ENCODE measurements at places on chromosomes 7 and 10. TPM values are rescaled to one million over a fixed set of nuclear protein-coding genes. Genes with fewer than 3 reads are reported as not detected.

- no peak for DNase-seq
These were observed 29.1 kb upstream of the CABCOCO1 start for GRCh38 chr10:61633665-61634064.

- no peak for DNase-seq
These were observed 97.4 kb upstream of the PIK3CG start for GRCh38 chr7:106767498-106768323.

GGCT gene
- total RNA-seq, result 19.9 TPM

- DNase-seq, result peak; percentile 92
These were observed 5.0 kb upstream of the ANKRD61 start for GRCh38 chr7:6026011-6026819.

DNAJC12 gene
- total RNA-seq, result 2.7 TPM

- no peak for DNase-seq
These were observed 101.2 kb upstream of the ZNF746 start for GRCh38 chr7:149598721-149599308.

PIP gene
- total RNA-seq, result not detected

GRCh38 chr7:85025312-85025756 lies 161.5 kb downstream of the SEMA3D start:
- DNase-seq, result peak; percentile 43

INA gene
- total RNA-seq, result not detected

GRCh38 chr10:100109670-100110069 lies 28.0 kb upstream of the CPN1 start:
- no peak for DNase-seq

DNA sequence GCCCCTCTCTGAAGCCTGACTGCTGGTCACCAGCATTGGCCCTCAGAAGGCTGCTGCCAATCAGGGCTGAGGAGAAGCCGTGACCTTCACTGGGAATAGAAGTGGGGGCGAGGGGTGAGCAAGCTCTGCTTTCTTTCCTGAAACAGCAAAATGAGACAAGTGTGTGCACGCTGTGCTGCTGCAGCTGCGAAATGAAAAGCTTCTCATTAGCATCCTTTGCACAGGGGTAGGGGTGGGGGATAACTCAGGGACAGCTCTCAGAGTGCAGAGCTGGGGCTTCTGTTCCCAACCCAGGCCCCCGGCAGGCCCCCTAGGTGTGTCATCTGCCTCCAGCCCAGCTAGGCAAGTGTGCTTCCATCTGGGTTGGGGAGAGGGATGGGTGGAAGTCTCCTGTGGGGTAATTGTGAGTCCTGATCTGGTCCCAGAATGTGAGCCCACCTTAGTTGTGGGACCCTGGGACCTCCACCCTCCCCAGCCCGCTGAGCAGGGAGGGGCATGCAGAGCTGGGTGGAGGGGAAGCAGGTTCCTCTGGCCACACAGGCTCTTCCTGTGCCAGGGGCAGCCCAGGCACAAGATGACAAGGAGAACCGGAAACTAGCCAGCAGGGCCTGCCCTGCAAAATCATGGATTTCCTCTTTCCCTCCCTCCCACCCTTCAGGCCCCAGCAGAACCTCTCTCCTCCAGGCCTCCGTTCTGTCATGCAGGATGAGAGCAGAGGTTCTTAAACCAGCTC lies 22.2 kb downstream of the ZNF467 start:
- no peak for DNase-seq

GRCh38 chr10:107747851-107748250 lies 583.3 kb upstream of the SORCS1 start:
- DNase-seq, result no peak

DNA sequence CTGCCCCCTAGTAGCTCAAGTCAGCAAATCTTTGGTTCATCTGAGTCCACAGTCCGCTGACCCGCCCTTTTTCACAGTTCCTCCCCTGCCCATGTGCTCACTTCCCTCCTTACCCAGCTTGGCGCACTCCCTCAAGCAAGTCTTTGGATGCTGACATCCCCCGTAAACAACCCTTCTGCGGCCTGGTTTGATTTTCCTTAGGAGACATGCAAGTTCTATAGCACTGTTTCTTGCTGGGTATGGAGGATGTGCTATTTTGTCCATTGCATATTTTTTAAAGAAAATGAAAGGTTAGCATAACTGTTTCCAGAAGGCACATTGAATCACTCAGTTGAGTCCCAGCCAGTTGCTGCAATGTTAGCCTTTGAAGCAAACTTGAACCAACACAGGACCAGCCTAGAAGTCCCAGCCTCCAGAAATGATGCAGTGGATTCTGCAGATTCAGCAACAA lies 38.2 kb downstream of the HTRA1 start:
- peak; percentile 74 for DNase-seq

TBX20 gene
- not detected for total RNA-seq

DNA sequence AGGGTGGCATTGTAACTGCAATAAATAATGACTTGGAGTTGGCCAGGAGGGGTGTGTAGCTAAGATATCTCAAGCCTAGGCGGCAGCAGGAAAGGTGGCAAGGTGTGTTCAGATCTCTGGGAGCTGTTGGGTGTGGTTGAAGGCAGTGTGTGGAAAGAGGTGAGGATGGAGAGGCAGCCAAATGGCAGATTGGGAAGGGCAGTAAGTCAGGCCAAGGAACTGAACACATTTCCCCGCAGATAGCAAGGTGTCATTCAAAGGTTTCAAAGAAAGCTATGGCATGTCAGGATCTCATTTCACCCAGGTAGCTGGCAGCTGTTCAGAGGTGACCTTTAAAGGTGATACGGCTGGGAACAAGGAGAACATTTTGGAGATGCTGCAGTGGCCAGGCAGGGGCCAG lies 586.0 kb upstream of the MGMT start:
- DNase-seq, result no peak

GRCh38 chr10:11713963-11714362 lies 28.2 kb upstream of the ECHDC3 start:
- no peak for DNase-seq

HPS6 gene
- 11.6 TPM for total RNA-seq

- DNase-seq, result peak; percentile 71
These were observed 204.1 kb downstream of the EBF3 start for GRCh38 chr10:129760003-129760315.

- DNase-seq, result no peak
These were observed 286.7 kb downstream of the FZD1 start for GRCh38 chr7:91550931-91551330.

DNA sequence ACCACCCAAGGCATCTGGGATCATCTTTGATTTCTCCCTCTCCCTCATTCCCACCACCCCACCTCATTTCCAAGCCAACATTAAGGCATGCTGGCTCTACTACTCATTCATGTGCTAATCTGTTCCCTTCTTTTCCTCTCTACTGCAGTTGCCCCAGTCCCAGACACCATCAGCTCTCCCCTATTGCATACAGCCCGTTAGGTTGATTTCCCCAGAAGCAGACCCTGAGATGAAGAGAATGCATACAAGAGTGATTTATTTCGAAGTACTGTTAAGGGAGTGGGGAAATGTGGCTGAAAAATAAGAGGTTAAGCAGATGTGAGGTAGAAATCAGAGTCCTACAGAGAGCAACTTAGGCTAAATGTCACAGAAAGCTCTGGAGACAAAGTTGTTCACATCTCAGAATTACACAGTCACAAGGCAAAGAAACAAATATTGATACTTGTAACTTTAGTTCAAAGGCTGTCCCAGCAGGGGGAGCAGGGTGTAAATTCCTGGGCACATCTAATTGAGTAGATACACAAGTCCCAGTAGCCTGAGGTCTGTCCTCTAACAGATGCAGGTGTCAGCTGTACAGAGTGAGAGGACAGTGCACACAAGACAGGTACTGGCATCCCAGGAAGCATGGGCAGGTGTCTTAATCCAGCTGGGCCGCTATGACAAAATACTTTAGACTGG lies 20.9 kb downstream of the AKR1D1 start:
- DNase-seq, result no peak

DNA sequence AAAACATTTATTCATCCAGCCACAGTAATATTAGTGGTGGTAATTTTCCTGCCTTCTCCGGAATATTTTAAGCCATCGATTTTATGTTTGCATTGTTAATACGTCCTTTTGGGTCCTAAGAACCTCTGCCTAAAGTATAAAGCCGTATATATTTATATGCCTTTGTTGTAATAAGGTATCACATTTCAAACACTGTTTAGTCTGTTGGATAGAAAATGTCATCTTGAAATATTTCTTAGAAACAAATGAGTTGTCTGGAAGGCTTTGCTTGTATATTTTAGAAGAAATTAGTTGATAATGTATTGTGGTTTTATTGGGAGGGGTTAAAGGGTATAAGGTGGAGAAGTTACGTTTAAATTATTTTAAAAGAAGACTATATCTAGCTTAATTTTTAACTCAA lies 11.1 kb downstream of the PRPF18 start:
- DNase-seq, result no peak

DNA sequence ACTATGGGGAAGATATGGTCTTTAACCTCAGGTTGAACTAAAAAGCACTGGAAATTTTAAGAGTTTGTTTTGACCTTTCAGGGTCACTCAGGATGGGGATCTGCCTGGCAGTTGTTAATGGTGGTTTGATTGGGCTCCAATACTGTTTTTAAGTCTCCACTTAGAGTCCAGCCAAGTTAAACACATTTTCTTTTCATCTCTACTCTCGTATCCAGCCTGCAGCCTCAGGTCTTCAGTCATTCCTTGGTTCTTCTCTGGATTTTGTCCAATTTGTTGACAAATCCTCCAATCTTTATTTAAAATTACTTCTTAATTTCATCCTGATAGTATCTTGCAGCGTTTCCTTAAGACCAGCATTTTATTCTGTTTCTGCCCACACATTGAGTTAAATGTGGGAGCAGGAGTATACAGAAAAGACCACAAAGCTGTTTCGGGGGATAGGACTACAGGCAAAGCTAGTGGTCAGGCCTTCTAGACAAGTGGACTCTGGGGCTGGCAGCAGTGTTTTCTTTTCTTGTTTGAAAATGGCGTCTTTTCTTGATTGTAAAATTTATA lies 133.2 kb upstream of the INHBA start:
- no peak for DNase-seq

CRHR2 gene
- total RNA-seq, result 0.10 TPM

ITGA8 gene
- total RNA-seq, result 227 TPM

DNA sequence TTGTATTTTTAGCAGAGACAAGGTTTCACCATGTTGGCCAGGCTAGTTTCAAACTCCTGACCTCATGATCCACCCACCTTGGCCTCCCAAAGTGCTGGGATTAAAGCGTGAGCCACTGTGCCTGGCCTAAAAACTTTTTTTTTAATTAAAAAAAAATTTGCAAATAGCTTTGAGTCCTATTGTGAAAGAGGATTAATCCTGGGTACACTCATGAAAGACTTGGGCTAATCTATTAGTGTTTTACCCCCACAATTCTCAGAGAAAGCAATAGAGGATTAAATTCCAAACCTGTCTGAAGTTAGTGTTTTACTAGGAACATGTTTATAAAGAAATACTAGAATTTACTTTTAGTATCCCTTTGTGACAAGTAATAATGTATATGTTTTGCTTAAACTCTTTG lies 76.9 kb upstream of the ITGB1 start:
- no peak for DNase-seq

- no peak for DNase-seq
These were observed 51.1 kb upstream of the UBE3C start for GRCh38 chr7:157087646-157088045.

All from posterior vena cava (tissue), 2 donors.